ENCODE measurements at places on chromosomes 4 and X. TPM values are rescaled to one million over a fixed set of nuclear protein-coding genes. Genes with fewer than 3 reads are reported as not detected.

Gene CFP
- 15.7 TPM for total RNA-seq

Gene ATOH1
- not detected for total RNA-seq

Gene APELA
- total RNA-seq: not detected

DNA sequence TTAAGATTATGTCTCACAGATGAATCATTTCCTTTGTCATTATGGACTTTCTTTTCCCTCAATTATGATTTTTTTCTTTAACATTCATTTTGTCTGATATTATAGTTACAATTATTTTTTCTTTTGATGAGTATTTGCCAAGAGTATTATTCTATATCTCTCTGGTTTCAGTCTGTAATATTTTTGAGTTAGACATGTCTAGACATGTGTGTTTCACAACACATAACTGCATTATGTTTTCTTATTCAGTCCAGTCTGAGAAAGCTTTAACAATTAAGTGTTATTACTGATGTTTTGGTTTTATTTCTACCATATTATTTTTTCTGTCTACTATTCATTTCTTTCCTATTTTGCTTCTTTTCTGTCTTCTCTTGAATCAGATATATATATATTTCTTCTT lies 108.3 kb upstream of the MID1IP1 start:
- DNase-seq: no peak

GRCh38 chrX:85544609-85545008 lies 165.1 kb upstream of the POF1B start:
- no peak for DNase-seq

DNA sequence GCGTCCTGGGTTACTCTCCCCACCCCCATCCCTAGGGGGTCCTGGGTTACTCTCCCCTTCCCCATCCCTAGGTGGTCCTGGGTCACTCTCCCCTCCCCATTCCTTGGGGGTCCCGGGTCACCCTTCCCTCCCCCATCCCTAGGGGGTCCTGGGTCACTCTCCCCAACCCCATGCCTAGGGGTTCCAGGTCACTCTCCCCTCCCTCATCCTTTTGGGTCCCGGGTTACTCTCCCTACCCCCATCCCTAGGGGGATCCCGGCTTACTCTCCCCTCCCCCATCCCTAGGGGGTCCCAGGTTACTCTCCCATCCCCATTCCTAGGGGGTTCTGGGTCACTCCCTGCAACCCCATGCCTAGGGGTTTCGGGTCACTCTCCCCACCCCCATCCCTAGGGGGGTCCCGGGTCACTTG lies 1.5 kb downstream of the ASMTL start:
- DNase-seq: peak; percentile 24

GRCh38 chr4:1413687-1414479 lies 7.6 kb upstream of the NKX1-1 start:
- no peak for DNase-seq

DNA sequence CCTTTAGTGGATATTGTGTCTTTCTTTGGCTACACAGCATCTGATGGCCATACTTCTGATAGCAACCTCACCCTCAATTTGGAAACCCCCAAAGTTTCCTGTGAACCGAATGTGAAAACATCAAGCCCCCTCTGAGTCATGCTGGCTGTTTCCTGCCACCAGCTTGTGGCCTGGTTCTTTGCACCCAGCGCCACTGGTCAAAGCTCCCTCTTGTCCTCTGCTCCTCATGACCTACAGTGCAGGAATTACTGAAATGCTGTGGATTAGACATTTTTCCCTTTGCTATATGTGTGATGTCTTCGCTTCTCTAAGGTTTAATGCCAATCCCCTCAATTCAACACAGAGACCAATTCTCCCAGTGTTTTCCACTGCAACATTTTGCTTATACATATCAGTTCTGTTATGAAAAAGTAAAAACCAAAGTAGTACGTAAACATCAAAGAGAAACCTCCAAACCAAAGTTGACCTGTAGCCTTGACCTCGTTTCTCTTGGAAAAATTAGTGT lies 224.0 kb upstream of the TENM3 start:
- no peak for DNase-seq

DNA sequence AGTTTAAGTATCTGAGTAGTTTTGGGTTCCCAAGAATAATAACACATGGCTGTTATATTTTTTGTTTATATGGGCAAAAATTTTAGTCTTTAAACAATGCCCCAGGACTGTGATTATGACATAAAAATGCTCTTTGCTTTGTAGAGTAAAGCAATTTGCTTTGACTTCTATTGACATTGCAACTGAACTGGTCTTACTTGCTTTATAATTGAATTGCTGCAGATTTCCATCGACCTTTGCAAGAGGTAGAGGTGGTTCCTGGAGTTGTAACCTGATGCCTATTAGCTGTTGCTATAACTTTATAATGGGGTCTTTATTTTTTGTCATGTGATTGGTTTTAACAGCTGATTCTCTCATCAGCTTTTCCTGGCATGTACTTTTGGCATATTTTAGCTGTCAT lies 302.9 kb downstream of the ARHGAP10 start:
- DNase-seq: no peak

DNA sequence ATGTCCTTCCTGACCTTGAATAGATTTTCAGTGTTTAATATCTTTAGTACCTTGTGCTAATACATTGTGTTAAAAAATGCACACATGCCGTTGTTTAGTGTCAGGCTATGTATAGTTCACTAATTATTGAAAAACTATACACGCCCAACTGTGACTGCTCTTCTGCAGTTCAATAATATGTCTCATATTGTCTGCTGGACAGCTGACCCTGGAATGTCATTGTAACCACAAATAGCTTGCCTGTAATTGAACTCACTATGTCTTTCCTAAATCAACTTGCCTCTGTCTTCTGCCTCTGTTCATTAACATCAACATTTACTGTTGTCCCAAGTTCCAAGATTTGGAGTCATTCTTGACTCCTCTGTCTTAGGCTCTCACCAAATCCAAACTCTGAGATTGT lies 114.5 kb downstream of the TMA16 start:
- no peak for DNase-seq

- DNase-seq: no peak
These were observed 94.5 kb downstream of the ANXA3 start for GRCh38 chr4:78645853-78646757.

DNA sequence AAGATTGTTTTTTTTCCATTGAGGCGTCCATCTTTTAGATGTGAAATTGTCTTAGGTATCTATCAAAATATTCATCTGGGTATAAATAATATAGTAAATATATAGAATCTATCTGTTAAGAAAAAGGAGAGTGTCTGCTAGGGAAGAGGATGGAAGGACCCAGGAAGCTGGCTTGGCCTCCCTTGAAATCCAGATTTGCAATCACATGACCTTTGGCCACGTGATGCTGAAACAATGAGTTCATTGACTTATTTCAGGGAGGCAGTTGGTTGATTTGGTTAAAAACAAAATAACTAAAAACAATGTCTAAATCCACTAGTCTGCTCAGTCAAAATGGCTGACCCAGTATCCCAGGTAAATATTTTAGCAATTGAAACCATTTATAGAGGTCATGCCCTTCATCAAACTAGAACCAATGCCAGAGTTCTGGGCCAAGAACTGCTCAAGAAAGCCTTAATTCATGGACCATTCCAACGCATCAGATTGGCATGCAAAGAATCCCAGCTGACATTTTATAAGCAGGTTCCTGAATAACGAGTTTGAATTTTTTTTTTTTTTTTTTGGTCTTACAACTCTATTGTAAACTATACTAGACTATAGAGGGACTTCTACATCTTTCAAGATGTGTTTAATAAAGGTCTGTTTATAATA lies 172.7 kb downstream of the MID1 start:
- DNase-seq: no peak
